Upper lobe of left lung (tissue), 6 donors: ENCODE measurements at places on chromosomes 13 and 19.
A peak's percentile ranks its signal among the peaks of the same experiment; 100 is the strongest.

- DNase-seq = no peak
These were observed 14.2 kb upstream of the PNMA8C start for GRCh38 chr19:46442808-46443450.

DNA sequence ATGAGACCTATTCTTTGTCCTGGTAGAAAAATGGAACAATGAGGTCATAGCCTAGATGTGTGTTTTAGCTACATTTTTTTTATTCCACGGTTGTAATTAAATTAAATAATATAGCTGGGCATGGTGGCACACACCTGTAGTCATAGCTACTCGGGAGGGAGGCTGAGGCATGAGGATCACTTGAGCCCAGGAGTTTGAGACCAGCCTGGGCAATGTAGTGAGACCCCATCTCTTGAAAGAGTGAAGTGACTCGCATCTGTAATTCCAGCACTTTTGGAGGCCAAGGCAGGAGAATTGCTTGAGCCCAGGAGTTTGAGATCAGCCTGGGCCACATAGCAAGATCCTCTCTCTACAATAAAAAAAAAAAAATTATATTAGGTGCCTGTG is 11.7 kb upstream of the CBLC start:
- no peak for DNase-seq

DNA sequence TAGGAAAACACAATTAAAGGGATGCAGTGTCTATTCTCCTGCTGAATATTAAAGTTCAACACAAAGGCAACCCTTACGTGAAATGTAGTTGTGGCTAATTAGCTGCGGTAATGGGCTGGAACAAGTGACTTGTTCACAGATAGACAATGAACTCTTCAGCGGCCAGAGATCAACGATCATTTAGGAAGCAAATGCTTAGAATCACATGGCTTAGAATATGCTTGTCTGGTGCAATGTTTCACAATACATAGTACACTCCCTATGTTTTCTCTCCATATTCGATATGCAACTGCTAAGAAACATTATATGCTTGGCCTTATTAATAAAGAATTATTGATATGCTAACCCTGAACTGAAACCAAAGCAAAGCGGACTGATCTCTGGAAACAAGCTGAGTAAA is 25.7 kb upstream of the MTUS2 start:
- DNase-seq = no peak

- no peak for DNase-seq
These were observed 47.4 kb upstream of the RCBTB2 start for GRCh38 chr13:48580185-48580803.

DNA sequence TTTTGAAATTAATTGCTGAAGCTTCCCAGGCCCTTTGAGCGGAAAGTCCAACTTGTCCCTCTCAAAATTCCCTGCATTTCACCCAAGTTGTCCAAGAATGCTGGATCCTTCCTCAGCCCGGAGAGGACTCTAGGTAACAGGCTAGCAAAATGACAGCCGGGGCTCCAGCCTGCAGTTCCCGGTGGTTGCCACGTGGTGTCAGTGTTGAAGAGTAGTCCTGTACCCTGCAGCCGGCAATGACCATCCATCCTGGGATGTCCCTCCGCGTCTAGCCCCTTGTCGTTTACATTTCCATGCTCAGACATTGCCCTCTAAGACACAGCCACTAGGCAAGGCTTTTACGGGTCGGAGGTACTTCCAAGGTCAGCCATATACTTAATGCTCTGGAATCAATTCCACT is 31.4 kb upstream of the MTIF3 start:
- peak; percentile 69 for DNase-seq

DNA sequence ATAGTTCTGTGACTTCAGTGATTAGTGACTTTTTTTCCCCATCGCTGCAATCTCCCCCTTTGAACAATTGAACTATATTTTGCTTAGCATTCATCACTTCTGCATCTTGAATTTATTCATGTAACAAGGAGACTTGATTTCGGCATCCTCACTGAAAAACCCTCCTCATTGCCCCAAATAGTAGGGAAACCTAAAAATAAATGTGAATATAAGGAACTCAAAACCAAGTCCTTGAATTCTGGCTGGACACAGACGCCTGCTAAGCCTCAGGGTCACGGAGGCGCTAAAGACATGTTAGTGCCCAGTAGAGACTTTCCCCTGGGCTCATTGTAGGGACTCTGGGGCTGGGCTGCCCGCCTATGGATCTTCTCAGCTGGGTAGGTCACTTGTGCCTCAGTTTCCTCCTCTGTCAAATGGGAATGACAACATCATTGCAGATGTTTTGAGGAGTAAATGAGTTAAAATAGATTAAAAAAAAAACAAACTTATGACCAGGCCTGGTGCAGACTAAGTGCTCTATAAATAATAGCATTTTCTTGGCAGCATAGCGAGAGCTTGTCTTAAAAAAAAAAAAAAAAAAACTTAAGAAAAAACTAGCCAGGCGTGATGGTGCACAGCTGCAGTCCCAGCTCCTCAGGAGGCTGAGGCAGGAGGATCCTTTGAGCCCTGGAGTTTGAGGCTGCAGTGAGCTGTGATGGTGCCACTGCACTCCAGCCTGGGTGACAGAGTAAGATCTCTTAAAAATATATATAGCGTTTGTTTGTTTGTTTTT is 1.8 kb upstream of the ADGRE5 start:
- DNase-seq = no peak

DNA sequence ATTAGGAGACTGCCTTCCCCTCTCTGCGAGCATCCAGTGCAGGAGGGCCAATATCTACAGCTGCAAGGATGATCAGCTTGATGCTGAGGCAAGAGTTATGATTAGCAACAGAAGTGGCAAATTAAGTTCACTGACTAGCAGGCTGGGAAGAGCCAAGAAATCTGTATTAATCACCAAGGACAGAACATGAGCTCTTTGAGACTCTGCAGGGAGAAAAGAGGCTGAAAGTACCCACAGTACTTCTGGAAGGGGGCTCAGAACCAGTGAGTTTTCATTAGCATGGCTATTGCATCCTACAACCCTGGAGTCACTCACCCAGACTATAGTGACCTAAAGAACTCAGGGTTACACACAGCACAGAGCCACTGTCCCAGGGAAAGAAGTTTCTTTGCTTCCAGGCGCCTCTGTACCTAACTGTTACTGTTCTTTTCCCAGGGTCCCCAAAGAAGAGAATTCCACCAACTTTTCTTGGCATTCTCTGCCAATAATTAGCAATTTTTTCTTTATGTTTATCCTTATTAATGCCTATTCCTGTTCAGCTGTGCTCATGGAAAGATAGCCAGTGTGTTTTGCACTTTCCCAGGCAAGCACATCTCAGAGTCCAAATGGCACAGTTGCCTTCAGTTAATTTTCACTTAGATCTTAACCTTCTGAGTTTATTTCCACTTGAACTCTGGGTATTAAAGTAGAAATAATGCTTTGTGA is 25.8 kb upstream of the MEDAG start:
- DNase-seq = no peak

DNA sequence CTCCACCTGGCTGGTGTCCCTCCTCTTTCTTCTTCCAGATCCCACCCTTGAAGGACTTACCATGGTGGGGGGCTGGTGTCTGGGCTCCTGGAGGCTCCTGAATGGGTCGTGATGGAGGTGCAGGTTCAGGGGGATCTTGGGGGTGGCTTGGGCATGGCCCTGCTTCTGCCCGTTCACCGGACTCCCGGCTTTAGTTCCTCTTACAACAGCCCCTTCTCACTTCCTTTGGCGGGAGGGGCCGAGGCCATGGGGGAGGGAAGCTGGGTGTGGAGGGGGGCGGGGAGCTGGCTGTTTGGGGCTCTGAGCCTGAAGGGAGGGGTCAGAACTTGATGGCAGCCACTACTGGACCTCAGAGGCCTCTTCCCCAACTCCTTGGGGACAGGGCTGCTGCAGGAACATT is at the start of gene MYO1F:
Gene MYO1F, minus strand, starts transcription at position 196 of the 400 bp plus-strand sequence. Its CDS starts 133 bp downstream, at position 63.
- DNase-seq = no peak
